Heart right ventricle (tissue), 16 donors: ENCODE measurements at places on chromosomes 13 and 19. TPM values are rescaled to one million over a fixed set of nuclear protein-coding genes. Genes with fewer than 3 reads are reported as not detected.

DNA sequence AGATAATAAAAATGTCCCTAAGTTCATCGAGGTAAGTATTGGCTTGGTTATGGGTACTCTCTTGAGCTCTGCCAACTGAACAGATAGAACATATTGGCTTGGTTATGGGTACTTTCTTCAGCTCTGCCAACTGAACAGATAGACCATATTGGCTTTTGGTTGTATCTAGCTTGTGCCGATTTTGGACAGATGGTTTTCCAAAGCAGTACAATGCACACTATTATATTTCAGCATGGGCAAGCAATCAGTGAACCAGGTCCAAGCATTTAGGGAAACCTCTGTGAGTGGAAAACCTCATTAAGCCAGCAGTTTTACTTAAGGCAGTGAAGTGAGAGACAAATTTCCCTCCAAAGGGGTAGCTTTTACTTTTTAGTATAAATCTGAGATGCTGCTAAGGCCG, 1440.5 kb upstream of the SPRY2 start:
- no peak for DNase-seq

DNA sequence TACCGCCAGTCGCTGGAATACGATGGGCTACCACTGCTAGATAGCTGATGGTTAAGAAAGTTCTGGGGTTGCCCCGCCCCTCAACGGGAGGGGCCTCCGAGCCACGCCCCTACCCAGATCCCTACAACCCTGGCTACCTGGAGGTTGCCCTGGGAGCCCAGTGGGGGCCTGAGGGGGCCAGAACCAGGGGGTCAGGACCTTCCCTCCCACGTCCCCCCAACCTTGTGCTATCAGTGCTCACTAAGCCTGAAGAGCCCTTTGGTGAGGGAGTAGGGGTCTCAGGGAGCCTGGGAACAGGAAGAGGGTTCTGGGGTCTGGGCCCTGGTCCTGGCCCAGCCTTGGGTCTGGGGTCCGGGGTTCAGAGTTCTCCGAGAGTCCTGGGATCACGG, 8.9 kb downstream of the OCEL1 start:
- no peak for DNase-seq

GRCh38 chr13:20570517-20570916, 3.6 kb downstream of the IFT88 start:
- DNase-seq = no peak

- no peak for DNase-seq
These were observed 90.9 kb downstream of the TEX29 start for GRCh38 chr13:111411151-111411858.

DNA sequence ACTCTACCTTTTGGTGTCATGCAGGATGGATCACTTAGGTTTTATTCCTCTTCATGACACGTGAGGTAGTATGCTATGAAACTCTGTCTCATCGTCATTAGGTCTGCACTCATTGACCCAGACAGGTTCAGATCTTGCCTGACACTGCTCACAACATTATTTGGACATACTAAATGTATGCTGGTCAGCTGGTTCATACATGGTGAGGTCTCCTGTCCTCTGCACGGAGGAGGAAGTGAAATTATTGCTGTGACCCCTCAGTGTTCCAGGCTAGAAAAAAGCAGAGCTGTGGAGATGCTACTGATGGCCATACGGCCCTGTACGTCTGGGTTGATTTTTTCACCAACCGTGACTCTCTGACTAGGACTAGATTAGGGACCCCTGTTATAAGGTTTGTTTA, 35.8 kb downstream of the LATS2 start:
- no peak for DNase-seq

DNA sequence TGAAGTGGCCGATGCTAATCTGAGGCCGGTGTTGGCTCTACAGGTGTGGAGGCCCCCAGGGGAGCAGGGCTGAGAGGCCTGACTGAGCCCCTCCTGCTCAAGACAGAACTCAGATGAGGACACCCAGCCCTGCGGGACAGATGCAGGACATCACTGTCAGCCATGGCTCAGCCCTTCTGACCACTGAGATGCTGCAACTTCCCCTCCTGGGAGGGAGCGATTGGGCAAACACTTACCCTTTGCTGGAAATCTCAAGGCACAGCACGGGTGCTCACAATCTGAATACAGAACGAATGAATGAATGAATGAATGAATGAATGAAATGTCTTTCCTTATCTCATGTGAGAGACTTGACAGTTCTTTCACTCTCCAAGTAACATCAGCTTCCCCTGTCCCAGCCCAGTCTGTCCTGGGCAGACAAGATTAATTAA, 3.5 kb upstream of the SIGLEC7 start:
- DNase-seq = peak; percentile 29

CATSPERD gene
- polyA plus RNA-seq = not detected

FCHO1 gene
- 0.61 TPM for polyA plus RNA-seq
